Body of pancreas (tissue), 4 donors: ENCODE measurements at places on chromosomes 2 and 18. TPM values are rescaled to one million over a fixed set of nuclear protein-coding genes. Genes with fewer than 3 reads are reported as not detected.

DNA sequence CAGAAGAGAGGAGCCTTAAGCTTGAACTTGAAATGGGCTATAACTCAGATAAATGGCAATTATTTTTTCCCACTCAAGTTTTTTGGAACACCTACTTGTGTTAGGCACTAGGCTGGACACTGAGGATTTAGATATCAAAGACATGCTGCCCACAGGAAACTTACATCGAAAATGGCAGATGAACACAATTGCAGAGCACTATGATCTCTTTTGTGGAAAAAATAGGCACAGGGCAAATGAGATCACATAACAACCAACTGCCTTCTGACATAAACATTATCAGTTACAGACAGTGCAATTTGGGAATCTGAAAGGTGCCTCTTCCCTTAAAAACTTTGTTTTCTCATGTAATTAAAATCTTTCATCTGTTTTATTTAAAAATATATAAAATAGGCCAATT is 3.8 kb upstream of the IRS1 start:
- DNase-seq, result no peak

The TXNDC2 gene
- not detected for total RNA-seq

DNA sequence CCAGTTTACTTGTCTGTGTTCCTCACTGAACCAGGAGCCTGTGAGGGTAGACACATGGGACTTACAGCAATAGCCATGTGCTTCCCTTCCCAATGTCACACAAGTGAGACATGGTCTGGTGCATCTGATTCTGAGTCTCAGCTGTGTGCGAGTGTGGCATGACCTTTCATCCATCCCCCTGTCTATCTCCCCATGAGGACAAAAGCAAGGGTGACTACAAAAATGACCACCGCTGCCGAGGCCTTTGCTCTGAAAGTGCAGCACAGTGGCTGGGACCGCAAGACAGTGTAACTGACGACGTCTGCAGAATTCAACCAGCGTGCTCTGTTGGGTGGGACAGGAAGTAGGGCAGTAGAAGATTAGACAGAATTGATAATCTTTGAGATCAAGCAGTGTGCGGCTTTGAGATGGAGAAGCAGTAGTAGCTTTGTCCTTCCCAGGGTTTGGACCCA is 50.5 kb downstream of the RAB31 start:
- DNase-seq, result no peak

DNA sequence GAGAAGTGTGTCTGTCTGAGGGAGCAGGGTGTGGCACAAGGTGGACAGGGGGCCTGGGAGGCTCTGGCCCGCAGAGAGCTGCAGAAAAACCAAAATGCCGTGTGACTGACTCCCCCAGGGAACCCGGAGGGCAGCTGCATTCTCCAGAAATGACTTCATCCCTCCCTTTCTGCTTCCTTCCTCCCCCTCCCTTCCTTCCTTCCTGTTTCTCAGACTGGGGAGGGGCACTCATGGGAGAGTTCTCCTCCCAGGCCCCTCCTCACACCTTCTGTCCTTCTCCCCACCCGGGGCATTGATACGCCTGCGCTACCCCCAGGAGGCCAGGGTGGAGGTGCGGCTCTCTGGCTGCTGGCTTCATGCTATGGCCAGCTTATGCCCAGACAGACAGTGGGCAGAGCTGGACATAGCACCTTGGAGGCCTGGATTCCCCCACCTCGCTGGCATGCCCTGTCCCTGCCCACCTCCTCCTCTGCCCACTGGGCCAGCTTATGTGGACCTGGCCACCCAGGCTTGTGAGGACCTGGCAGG is 8.2 kb upstream of the GPR17 start:
- no peak for DNase-seq

The HSPE1 gene
- total RNA-seq, result 40.2 TPM

- no peak for DNase-seq
Measured at GRCh38 chr2:102120261-102120660, 22.3 kb upstream of the IL1R1 start.

DNA sequence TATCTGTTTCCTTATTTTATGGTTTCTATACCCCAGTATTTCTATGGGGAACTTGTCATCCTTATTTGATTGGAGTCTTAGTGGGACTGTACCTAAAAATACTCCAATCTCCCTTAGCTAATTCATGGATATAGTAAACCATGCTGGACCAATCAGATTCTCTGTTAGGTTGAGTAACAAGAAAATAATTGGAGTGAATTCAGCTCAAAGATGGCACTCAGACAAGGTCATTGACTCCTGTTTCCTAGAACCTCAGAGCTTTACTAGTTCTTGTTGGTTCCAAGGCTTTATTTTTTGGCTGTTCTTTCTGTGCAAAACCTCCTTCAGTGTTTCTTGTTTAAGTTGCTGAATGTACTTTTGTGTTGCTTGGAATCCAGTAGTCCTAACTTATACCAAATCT is 31.9 kb upstream of the CPS1 start:
- DNase-seq, result no peak

DNA sequence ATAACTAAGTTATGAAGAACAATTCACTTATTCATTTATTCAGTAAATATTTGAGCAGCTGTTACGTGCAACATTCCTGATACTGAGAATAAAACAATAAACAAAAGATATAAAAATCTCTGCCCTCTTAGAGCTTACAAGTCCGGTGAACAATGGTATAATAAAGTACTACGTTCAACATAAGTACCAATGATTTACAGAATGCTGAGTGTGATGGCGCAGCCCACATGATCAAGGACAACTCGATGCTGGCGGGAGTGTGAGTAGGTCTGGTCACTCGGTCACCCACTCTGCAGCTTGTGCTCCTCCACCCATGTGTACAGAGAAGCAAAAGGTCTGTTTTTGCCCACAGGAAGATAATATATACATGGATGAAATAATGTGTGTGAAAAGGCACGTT is 254.3 kb downstream of the BCL11A start:
- peak; percentile 28 for DNase-seq

GRCh38 chr18:58596265-58596681 is 32.6 kb downstream of the ALPK2 start:
- no peak for DNase-seq

DNA sequence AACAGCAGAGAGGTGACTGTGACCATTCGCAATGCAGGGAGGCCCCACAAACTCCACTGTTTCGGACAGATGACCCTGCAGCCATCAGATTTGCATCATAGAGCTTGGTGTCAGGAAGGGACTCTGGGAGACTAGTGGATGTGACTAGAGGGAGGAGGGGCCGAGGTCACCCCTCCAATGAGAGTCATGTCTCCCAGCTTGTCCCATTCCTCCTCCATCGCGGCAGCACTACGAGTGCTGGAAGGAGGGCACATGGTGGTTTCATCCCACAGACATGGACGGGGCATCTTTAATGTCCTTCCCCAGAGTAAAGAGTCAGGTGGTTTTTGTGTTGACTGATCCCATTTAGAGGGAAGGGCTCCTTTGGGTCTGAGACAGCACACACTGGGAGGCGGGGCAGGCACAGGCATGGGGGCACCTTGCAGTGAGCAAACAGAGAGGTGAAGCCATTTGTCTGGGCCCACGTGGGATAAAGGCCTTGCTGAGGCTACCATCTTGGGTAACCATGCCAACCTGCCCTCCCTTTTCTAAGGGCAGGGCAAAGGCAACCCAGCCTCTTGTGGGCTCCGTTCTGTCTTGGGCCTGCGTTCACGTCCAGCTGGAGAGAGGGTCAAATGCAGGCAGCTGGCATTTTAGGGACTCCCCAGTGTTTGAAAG is 208.1 kb downstream of the ASB1 start:
- DNase-seq, result no peak

The COLEC11 gene
- total RNA-seq, result 11.5 TPM

- DNase-seq, result peak; percentile 87
Measured at GRCh38 chr2:26503231-26503880, 25.4 kb upstream of the OTOF start.

DNA sequence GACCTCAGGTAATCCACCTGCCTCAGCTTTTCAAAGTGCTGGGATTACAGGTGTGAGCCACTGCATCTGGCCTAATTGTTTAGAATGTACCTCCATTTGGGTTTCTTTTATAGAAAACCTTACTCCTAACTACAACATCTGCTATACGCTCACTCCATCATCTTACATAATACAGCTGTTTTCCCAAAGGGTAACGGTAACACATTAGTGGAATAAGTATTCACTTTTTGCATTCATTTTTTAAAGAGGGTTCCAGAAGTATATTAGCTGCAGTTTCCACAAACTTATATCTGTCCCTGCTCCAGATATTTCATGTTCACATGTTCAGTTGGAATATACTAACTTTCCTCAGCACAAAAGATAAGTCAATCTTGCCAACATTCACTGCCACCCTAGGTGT is 640.1 kb upstream of the FSHR start:
- no peak for DNase-seq

GRCh38 chr2:139353874-139354273 is 573.7 kb upstream of the NXPH2 start:
- no peak for DNase-seq

The NETO1 gene
- not detected for total RNA-seq

- peak; percentile 30 for DNase-seq
Measured at GRCh38 chr2:226795281-226796011, 4.2 kb downstream of the IRS1 start.

- no peak for DNase-seq
Measured at GRCh38 chr2:183089192-183089851, 10.8 kb downstream of the DUSP19 start.

The PLEKHB2 gene
- 35.0 TPM for total RNA-seq

DNA sequence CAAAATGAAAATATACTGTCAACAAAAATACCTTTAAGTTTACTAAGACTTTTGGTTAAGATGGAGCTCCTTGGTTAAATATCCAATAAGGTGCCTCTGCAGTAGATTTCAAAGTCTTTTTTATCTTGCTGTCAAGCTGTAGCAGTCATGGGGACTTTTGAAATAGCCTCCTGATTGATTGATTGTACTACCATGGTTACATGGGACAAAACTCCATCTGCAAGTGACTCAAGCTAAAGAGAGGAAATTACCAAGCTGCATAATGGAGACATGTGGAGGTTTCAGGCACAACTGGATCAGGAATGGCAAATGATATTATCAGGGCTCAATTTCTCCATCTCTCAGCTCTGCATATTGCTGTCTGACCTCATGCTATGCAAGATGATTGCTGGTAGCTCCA is 73.4 kb upstream of the ST8SIA3 start:
- DNase-seq, result no peak

DNA sequence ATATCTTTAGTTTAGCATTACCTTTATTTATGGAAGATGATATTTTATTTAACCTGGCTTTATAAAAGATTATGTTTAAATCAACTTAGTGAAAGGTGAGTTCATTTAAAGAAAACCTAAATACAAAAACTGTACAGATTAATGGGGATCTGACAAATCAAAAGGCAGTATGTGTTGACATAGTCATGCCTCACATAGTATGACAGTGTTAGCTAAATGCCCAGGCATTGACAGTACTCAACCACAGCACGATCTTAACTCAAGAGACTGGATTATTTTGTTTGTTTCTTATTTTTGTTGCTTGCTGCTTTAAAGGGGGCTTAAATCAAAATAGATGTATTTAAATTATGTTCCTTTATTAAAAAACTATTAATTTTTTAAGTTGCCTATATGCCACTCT is 7.8 kb downstream of the DOK6 start:
- no peak for DNase-seq

DNA sequence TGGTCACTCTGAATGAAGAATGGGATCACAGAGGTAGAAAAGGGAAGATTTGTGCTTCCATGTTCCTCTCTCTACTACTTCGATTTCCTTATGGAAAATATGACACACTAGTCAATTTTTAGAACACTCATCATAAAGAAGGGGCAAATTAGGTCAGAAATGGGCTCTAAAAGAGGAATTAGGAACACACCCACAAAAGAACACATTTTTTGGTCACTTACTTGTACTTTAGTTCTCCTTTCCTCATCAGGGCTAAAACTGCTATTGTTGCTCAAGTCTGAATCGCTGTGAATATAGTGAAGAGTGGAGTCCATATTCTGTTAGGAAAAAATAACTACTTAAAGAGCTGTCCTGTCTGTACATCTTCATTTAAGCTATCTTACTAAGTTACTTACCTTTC is 52.6 kb downstream of the PPP4R1 start:
- no peak for DNase-seq

GRCh38 chr18:70221156-70221914 is 15.8 kb upstream of the RTTN start:
- DNase-seq, result no peak

The GPR155 gene
- total RNA-seq, result 4.6 TPM

GRCh38 chr2:10954416-10954815 is 42.7 kb downstream of the KCNF1 start:
- DNase-seq, result no peak

The DCDC2C gene
- not detected for total RNA-seq

GRCh38 chr18:4357579-4357978 is 97.5 kb downstream of the DLGAP1 start:
- no peak for DNase-seq

The ICOS gene
- total RNA-seq, result not detected

DNA sequence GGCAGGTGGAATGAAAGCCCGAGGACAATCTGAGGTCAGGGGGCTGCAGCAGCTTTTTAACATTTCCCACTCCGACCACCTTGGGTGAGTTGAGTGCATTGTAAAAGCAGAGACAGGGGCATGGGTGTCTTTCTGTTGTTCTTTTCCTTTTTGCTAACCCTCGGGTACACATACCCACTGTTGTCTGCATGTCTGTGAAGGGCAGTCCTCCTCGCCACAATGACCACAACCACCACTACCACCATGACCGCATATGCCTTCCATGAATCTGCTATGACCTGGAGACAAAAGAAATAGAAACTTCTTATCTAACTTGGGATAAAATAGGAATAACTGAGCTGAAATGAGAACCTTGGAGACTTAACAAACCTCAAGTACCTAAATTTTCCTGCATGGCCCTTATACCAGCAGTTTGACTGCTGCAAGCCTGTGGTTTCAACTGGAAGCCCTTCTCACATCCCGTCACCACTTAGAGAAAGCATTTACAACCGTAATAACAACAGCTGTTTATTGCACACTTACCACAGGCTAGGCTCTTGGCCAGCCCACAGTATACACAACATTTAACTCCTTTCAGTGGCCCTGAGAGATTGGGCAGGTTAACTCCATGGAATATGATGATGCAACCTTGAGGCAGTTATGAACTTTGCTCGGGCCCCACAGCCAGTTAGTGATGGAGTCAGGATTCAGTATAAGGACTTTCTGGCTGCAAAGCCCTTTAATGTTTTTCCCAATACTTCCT is 80.3 kb downstream of the GYPC start:
- no peak for DNase-seq

GRCh38 chr2:200039724-200040650 is 84.6 kb downstream of the MAIP1 start:
- no peak for DNase-seq

GRCh38 chr2:26886736-26887135 is 38.8 kb downstream of the DPYSL5 start:
- no peak for DNase-seq
